NCI-H82 (cell line): ENCODE measurements at places on chromosomes 3 and 15.
A peak's percentile ranks its signal among the peaks of the same experiment; 100 is the strongest.

- DNase-seq, result no peak
Measured at GRCh38 chr3:55244247-55244646, 242.9 kb downstream of the WNT5A start.

GRCh38 chr3:43296565-43296964, 10.2 kb downstream of the SNRK start:
- no peak for DNase-seq

GRCh38 chr3:101571028-101571895, 2.7 kb upstream of the PCNP start:
- no peak for DNase-seq

DNA sequence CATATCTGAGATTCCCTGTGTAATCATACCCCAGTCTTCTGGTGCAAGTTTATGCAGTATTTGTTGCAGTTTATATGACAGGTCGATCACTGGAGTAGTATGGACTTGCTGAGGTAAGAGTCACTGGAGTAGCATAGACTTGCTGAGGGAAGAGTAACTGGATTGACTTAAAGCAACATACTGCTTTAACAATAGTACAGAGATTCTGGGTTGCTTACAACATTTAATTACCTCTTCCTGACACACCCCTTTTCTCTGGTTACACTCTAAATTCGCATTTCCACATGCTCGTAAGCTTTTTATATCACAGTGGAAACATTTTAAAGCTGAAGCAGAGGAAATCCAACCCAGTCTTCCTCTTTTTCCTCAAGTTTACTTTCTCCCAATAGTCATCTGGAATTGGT, 11.8 kb downstream of the AAGAB start:
- DNase-seq, result no peak

DNA sequence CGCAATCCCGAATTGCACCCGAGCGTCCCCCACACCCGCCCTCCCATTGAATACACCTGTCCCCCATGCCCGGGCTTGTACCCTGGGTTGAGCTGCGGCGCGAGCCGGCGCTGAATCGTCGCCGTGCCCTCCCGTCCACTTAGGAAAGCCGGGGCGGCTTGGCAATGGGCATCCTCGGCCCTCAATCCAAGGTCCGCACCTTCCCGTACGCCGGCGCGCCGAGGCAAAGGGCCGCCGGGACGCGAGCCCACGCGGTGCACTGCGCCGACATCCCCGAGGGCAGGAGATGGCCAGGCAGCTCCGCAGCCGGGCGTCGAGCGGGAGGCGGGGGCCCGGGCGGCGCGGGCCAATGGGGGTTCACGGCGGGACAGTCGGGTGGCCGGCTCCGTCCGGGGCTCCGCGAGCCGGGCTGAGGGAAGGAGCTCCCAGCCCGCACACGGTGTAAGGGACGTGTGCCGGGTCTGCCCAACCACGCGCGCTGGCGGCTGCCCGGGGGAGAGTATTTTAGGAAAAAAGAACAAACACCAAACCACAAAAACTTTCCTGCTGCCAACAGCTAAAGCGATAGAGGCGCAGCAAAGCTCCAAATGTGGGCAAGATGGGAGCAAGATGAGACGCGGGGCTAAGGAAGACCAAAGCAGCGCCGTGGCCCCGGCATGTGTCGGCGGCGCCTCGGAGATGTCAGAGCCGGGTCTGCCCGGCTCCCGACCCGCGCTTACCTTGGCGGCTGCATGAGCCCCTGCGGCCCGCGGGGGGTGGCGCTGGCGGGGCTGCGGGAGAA, 621 bp downstream of the RGMA start:
- DNase-seq, result peak; percentile 59
